Activated CD4-positive, alpha-beta memory T cell treated with anti-CD3 and anti-CD28 coated beads for 36 hours (primary cell): ENCODE measurements at places on chromosomes 1 and 21. TPM values are rescaled to one million over a fixed set of nuclear protein-coding genes. Genes with fewer than 3 reads are reported as not detected.

DNA sequence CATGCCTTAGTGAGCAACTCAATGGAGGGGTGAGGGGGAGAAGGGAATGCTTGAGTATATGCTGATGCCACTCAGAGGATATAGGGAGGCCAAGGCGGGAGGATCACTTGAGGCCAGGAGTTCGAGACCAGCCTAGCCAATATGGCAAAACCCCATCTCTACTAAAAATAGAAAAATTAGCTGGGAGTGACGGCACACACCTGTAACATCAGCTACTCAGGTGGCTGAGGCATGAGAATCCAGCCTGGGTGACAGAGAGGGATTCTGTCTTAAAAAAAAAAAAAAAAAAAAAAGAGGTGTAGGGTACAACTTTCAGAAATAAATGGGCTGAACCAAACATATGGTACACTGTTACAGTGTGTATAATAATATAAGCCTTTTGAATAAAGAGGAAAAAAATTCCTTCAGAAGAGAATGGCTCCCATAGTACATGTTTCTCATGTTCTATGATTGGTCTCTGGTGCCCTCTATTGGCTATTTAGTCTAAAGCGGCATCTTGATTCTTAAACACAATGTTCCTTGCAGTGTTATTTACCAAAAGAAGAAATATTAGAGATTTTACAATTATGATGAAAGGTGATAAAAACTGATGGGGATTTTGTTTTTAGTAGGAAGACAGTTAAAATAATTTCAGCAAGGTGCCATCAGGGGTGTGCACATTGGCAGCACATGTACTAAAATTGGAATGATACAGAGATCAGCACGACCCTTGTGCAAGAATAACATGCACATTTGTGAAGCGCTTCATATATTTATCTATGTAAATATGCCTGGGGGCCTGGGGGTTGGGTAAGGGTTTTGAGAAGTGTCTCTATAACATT lies 109.8 kb downstream of the PATJ start:
- DNase-seq, result no peak

- no peak for DNase-seq
These were observed 99.7 kb upstream of the DYNLT5 start for GRCh38 chr1:66652556-66652955.

The RPRD2 gene
- 22.6 TPM for total RNA-seq

The SOX13 gene
- total RNA-seq, result 5.8 TPM

The NBPF6 gene
- not detected for total RNA-seq

GRCh38 chr1:58862728-58863385 lies 79.0 kb upstream of the JUN start:
- DNase-seq, result no peak

DNA sequence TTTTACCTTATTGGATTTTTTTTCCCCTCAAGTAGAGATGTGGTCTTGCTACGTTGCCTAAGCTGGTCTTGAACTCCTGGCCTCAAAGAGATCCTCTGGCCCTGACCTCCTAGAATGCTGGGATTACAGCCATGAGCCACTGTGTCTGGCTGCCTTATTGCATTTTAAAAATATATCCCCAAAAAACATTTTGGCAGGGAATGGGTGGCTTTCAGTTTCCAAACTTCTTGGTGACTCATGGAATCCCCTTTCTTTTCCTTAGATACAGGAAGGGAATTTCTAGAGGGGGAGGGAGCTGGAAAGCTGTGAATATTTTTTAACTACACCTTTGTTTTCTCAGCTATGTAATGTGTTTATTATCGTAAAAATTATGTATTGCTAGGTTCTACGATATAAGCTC lies 73.3 kb downstream of the SNRPE start:
- DNase-seq, result no peak

- peak; percentile 25 for DNase-seq
These were observed 17.7 kb downstream of the FAAH start for GRCh38 chr1:46411601-46412341.

The CREG1 gene
- 13.5 TPM for total RNA-seq

GRCh38 chr1:173507847-173508209 lies 30.7 kb downstream of the PRDX6 start:
- no peak for DNase-seq

DNA sequence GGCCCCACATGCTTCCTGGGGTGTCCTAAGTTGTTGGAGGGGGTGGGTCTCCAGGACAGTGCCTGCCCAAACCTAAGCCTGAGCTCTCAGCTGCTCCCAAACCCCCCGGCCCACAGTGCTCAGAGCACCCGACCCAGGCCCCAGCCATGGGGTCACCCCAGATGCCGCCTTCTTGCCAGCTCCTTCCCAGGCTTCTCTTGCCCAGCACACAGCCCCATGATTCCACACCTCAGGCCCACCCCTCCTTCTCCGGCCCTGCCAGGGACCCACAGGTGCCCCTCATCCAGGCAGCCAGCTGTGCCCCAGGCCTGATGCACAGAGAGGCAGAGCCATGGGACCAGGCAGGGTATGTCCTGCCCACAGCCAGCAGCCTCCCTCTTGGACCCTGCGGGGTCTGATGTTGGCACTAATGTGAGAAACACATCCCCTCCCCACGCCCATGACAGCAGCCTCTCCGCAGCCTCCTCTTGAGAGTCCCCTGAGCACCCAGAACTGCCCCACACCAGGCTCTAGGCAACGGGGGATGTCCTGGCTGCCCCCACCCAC lies 4.9 kb downstream of the WNT9A start:
- DNase-seq, result no peak

- DNase-seq, result no peak
These were observed 65.4 kb upstream of the IPO9 start for GRCh38 chr1:201763455-201764140.

GRCh38 chr1:110566836-110567235 lies 39.3 kb downstream of the KCNA2 start:
- DNase-seq, result no peak

DNA sequence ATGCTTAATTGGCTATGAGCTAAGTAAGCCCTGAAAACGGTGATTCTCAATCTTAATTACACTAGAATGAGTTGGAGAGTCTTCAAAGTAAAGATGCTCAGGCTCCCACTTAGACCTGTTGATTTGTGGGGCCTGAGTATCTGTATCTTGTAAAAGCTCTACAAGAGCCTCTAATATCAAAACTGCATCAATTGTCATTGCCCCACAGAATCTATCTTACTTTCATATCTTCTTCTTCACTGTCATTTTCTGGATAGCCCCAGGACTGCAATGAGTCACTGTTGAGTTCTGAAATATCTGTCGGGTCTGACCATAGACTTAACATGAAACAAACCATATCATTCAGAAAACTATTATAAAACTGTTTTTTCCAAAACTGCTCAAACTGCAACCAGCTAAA lies 102.8 kb upstream of the SERTAD4 start:
- no peak for DNase-seq

DNA sequence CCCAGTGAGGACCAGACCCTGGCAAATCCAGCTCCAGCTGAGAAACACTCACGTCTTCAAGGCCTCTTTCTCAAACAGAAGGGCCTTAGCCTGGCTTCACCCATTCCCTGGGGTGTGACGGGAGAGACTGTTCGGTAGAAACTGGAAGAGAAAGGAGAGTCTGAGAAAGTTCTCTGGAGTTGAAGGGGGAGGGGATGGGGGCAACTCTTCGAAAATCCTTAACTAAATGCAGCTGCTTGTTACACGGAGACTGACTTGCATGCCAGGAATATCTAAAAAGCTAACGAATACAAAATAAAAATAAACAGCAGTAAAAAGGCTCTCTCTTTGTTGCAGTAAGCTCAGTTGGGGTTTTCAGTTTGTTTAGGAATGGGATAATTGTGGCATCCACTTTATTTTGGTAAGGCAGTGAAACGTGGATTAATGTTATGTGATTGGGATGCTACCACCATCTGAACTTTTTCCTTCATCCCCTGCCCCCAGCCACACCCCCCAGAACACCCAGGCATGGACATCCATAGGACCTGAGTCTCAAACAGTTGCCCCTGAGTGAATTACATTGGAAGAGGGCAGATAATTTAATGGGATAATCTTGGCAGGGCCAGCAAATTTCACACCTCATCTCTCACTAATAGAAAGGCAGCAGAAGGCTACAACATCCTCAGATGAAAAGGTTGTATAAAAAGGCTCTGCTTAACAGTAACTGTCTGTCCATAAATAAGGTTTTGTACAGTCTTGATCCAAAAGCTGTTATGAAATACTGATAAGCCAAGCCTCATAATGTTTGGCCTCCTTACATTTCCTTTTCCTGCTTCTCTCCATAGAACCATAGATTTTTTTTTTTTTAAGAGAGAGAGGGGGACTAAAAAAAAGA lies 5.8 kb downstream of the ROR1 start:
- DNase-seq, result no peak

DNA sequence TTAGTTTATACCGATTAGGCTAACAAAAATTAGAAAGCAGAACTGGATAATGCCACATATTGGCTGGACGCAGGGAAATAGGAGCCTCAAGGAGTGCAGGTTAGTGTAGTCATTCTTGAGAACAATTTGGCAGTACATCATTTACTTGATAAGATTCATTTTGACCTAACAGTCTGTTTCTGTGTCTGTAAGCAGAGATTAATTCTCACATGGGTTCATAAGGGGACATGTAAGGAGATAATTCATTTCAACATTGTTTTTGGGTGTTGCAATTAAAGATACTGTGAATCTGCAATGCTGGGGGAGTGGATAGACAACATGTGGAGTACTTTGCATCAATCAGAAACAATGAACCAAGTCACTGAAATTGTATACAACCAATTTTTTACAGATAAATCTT lies 32.0 kb downstream of the AGO3 start:
- no peak for DNase-seq

The SLFNL1 gene
- total RNA-seq, result 0.07 TPM

DNA sequence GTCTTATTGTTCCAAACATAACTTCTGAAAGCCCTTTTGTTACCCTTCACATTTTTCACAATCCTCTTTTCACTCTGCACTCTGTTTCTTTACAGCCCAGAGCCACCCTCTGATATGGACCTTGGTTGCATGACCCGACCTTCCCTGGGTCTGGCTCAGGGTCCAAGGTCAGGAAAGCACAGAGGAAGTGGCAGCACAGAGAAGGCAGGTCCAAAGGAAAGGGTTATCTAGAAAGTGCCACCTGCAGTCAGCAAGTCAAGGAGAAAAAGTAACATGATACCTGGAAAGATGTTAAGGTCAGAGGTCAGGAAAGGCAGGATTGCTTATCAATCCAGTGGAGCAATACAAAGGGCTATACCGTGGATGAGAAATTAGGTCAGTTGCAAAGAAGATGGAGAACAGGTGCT lies 18.4 kb downstream of the BCAR3 start:
- DNase-seq, result no peak

DNA sequence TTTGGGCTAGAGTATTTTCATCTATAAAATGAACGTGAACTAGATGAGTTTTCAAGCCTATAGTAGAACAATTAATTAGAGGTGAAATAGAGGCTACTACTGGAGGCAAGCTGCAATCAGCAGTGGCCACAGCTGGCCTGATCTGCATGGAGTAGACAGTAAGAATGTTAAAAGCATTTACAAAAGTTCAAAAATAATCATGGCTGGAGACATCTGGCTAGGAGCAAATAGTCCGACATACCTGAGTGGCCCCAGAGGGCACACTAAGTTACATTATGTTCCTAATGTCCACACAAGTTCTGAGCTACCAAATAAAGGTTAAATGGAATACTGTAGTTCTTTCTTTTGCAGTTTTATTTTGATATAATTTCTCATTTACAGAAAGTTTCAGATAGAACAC lies 28.0 kb downstream of the MPZL1 start:
- no peak for DNase-seq

- DNase-seq, result no peak
These were observed 153.4 kb downstream of the FMN2 start for GRCh38 chr1:240244968-240245628.

GRCh38 chr21:46247699-46248421 lies 19.3 kb upstream of the LSS start:
- DNase-seq, result no peak

- DNase-seq, result no peak
These were observed 99.9 kb upstream of the RUNX3 start for GRCh38 chr1:25030012-25030411.
